ENCODE measurements at places on chromosomes 11 and 22. TPM values are rescaled to one million over a fixed set of nuclear protein-coding genes. Genes with fewer than 3 reads are reported as not detected.

The OR10G6 gene
- not detected for total RNA-seq

The LIF gene
- 0.31 TPM for total RNA-seq

The LARGE1 gene
- total RNA-seq = 0.22 TPM

The HOATZ gene
- not detected for total RNA-seq

The C11orf86 gene
- not detected for total RNA-seq

The TBX1 gene
- total RNA-seq = 35.0 TPM

The H19 gene
- 10.0 TPM for total RNA-seq

The OSBPL5 gene
- 14.8 TPM for total RNA-seq

The GLYATL2 gene
- not detected for total RNA-seq

DNA sequence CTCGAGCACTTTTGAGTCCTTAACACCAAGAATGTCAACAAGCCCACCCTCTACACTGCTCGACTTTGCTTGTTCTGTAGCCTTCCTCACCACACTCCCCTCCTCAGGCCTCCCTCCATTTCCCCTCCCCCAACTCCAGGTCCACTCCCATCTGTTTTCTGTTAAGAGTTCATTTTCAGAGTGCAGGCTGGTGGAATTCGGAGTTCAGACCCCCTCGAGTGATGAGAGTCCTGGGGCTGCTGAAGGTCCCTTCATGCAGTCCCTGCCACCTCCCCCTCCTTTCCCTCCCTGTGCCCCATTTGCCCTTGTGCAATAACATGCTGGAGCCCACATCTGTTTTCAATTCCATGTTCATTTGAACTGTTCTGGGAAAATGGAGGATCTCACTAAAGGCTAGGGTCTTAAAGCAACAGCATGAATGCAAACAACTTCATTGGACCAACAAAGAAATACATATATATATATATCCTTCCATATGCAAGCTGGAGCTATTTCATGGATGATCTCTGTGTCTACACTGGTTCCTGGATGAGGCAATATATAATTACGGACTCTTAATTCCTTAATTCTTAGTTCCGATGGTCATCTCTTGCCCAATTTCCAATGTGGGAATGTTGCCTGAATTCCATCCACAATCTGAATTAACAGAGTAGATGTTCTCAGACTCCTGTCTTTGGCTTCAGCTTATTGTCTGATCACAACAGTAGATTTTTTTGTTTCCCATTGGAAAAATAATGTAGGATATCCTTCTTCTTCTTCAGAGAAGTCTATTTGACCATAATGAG lies 340.4 kb downstream of the ETS1 start:
- no peak for DNase-seq

- no peak for DNase-seq
Observed at GRCh38 chr11:32843544-32843943, 13.8 kb downstream of the PRRG4 start.

GRCh38 chr22:24088816-24089215 lies 77.7 kb downstream of the CABIN1 start:
- DNase-seq = no peak

- DNase-seq = no peak
Observed at GRCh38 chr11:133832991-133833897, 12.1 kb downstream of the SPATA19 start.

GRCh38 chr11:9057007-9057406 lies 34.4 kb downstream of the SCUBE2 start:
- DNase-seq = no peak

DNA sequence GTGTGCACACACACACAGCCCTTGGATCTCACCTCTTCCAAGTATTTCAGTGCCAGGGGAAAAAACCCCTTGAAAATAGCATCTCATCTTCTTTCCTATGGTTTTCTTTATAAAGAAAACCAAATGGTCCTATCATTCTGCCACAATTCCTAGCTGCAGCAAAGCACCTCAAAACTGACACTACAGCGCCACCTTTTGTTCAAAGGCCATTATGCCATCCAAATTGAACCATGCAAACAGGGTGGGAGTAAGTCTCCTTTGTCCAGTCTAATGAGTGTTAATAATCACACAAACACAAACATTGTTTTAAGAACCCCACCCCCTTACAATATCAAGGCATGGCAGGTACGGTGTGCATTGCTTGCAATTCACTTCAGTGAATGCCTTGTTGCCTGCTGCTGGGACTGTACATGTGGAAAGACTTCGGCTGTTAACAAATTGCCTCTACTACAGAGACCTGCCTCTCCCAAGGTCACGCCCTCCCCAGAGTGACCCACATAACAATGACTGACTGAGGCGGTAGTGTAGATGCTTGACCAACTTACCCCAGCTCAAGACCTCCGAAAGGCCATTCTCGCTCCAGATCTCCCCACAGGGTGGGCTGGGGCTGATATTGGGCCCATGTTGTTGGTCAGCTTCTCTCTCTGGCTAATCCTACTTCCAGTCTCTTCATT lies 31.7 kb downstream of the FAM181B start:
- DNase-seq = peak; percentile 55

GRCh38 chr22:29083933-29084591 lies 11.2 kb downstream of the KREMEN1 start:
- DNase-seq = no peak

GRCh38 chr11:68083517-68083916 lies 37.7 kb downstream of the CHKA start:
- DNase-seq = no peak

DNA sequence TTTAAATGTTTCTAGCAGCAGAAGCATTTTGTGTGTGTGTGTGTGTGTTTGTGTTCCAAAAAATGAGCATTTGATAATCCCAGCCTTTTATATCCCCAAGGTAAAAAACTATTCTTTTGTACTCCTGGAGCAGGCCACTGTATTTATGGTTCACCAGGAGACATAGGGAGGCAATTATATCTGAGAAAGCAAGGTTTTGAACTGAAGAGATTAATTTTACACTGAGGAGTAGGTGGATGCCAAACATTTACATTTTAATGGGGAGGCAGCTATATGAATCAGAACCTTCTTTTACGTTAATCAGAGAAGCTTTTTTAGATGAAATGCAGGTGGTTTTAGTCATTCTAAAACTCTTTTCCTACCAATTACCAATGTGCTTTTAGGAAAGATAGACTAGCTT lies 1374.0 kb upstream of the TENM4 start:
- no peak for DNase-seq

GRCh38 chr11:112087212-112087611 lies 539 bp downstream of the SDHD start:
- DNase-seq = peak; percentile 19

- DNase-seq = no peak
Observed at GRCh38 chr11:41245704-41246398, 213.6 kb downstream of the LRRC4C start.

DNA sequence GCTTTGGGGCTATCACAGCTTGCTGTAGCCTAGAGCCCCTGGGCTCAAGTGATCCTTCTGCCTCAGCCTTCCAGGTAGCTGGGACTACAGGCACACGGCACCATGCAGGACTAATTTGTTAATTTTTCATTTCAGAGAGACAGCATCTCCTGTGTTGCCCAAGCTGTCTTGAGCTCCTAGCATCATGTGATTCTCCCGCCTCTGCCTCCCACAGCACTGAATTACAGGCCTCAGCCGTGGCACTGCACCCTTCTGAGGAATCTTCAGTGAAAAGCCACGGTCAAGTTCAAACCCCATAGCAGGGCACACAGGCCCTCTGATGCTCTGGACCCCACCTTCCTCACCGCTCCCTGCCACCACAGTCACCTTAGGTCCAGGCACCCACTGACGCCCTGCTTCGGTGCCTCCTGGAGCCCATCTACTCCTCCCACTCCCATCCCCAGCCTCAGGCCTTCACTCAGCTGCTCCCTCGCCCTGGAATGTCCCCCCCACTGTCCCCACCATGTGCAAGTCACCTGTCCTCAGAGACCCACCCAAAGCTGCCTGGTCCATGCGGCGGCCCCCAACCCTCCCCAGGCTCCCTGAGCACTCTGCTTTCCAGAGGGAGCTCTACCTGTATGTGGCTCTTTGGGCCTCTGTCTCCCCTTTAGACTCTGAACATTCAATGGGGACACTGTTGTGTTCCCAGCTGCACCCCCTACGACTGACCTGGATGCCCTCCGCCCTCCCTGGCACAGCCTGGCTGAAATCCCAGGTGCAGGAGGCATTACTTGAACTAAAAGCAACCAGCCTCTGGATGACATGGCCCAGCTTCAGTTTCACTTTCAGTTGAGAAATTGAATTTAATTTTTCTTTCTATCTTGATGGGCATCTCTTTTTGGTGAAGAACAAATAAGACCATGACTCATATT lies 1.6 kb downstream of the APOL2 start:
- DNase-seq = no peak

DNA sequence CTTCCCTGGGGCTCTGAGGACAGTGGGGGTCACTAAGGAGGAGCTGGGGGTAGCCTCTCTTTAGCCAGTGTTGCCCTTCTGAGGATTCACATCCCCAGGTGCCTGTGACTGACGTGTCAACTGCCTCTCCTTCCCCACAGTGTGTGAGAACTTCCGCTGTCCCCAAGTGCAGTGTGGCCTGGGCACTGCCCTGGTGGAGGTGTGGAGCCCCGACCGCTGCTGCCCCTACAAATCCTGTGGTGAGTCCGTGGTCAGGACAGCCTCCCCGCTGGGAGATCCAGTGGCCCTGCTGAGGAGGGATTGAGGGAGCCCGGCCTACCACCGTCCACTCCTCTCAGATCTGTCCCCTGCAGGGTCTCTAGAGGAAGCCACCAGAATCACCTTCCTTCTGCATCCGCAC lies 81.1 kb upstream of the MYOD1 start:
- DNase-seq = peak; percentile 2

- DNase-seq = peak; percentile 46
Observed at GRCh38 chr11:7098235-7098832, 9.5 kb downstream of the RBMXL2 start.

DNA sequence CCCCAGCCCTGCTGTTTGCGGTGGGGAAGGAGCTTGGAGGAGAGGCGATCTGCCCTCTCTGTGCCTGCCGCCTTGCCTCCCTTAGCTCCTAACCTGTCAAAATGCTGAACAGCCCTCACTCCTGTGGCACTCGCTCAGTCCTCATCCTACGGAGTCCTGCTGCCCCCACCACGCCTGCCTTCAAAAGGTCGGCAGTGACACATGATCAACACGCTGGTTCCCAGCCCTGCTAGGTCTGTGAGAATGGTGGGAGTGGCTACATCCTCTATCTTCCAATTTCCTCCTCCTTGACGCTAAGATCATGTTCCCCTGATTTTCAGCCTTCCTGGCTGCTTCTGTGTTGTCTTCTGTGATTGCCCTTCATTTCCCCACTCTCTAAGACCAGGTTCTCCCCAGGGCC lies 120.2 kb upstream of the TBCEL start:
- no peak for DNase-seq

DNA sequence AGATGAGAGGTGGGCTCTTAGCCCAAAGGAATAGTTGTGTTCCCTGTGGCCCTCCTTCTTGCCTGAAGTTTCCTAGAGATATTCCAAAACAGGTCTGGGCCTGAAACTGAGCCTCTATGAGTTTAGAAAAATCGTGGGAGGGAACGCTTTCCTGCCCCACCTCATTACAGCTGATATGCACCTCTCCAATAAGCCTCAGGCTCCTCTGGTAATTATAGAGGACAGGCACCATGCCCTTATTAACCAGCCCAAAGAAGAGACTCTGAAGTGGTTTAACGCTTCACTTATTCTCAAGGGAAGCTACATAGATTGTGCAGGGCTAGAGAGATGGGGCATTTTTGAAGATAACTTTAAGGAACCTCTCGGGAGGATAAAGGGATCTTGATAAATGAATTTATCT lies 3.4 kb upstream of the MPZL2 start:
- no peak for DNase-seq

GRCh38 chr11:129434641-129435498 lies 59.2 kb downstream of the BARX2 start:
- DNase-seq = no peak
